DMS79 (cell line): ENCODE measurements at places on chromosomes 5 and 9.

- DNase-seq = no peak
Observed at GRCh38 chr5:127079994-127080491, 6.7 kb upstream of the C5orf63 start.

DNA sequence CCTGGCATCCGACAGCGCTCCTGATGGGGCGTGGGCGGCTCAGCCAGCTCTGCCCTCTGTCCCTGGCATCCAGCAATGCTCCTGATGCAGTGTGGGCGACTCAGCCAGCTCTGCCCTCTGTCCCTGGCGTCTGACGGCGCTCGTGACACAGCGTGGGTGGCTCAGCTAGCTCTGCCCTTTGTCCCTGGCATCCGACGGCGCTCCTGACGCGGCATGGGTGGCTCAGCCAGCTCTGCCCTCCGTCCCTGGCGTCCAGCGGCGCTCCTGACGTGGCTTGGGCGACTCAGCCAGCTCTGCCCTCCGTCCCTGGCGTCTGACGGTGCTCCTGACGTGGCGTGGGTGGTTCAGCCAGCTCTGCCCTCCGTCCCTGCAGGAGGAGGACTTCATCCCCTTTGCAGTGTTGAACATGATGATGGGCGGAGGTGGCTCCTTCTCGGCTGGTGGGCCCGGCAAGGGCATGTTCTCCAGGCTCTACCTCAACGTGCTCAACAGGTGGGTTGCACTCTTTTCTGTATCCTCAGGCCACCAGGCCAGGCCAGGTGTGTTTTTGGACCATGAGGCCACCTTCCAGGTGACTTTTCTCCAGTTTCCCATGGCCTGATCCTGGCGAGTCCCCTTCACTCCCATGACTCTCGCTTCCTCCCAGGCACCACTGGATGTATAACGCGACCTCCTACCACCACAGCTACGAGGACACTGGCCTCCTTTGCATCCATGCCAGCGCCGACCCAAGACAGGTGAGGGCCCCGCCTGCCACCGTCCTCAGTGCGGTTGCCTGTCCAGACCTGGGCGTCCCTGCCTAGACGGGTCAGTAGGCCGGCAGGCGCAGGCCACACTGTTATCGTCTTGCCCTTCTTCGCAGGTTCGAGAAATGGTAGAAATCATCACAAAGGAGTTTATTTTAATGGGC lies 8.0 kb downstream of the PMPCA start:
- no peak for DNase-seq

DNA sequence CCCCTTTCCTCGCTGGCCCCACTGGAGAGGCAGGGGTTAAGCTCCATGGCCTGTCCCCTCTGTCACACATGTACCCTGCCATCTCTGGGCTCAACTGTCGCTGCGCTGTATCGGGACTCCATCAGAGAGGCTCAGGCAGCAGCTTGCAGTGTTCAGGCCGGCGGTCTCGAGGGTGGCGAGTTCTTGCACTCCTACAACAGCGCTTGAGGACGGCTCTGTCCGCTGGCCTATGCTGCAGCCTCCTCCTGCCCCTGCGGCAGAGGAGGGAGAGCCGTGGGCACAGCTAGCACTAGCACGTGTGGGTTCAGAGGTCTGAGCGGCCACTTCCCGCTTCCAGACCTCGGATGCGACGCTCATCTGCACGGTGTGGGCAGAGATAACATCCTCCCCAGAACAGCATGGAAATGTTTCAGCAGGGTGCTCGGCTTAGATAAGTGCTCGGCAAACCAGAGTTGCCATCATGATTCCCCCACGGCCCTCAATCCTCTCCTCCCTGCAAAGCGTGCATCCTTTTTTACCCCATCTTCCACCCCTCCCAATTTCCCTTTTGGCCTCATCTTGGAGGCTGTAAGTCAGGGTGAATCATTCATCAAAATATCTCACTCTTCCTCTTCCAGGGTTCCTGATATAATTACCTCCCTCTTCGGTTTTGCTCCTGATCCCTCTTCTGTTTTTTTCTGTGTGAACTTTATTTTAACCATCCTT lies 41.9 kb upstream of the FUBP3 start:
- no peak for DNase-seq

DNA sequence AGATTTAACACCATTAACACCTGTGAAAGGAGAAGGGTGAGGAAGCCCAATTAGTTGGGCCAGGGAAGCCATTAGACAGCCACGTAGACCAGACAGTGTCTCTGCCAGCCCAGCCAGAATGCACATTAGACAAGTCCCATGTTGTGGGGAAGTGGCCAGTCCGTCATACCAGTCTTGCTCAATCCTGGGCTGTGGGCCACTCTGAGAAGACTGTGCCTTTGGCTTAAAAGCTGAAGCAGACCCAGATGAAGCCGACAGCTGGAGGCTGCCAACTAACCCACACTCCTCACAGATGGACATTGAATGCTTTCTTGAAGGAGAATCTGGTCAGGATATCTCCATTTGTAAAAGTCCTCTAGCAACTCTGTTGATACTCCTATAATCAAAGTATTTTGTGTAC lies 128.5 kb downstream of the CHSY3 start:
- DNase-seq = no peak

DNA sequence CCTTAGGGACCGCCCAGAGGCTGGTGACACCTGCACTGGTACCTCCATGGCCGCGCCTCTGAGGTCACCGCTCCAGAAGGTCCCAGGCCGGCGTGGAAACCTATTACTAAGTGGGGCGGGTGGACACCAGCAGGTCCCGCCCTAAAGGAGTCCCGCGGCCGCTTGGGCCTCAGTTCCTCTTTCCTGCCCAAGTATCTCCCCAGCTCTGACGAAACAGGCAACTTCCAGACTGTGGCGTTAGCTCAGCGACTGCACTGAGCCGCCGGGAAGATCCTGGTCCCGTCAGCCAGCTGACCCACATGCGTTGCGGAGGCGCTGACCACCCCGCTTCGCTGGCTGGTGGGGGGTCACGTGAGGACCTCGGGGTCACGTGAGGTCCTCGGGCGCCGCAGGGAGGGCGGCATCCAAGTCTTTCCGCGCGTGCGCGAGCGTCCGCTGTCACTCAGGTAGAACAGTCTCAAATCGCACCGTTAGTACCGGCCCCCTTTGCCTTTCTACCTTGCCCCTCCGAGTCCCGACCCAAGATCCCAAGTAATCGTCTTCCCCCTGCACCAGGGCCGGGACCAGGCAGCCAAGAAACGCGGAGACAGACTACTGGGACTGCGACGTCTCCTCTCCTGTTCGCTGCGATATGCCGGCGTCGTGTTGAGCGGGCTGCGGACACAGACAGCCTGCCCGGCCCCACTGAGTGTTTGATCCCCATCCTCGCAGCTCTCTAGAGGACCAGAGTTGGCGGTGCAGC lies 53.7 kb upstream of the KDM4C start:
- peak; percentile 90 for DNase-seq

DNA sequence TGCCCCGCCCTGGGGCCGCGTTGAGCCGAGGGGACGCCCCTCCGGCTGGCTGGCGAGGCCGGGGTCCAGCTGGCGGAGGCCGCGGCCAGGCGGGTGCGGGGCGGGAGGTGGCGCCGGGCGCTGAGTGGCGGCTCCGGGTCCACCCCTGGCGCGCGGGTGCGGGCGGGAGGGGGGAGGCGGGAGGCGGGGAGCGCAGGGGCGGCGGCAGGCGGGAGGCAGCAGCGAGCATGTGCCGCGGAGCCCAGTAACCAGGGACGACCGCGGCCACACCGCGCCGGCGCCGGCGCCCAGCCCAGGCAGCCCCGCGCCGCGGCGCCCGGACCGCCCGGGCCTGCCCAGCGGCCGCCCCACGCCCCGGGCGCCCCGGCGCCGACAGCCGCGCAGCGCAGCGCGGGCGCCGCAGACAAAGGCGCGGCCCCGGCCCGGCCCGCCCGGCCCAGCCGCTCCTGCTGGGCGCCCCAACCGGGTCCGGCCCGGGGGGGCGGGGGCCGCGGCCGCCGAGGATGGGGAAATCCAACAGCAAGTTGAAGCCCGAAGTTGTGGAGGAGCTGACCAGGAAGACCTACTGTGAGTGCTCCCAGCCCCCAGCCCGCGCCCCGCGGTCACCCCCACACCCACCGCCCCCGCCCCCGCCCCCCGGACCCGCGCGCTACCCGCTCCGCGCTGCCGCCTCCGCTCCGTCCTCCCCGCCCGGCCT lies at the start of gene NCS1:
Gene NCS1 (plus strand): TSS at position 244 of the 697 bp plus-strand sequence. CDS start 260 bp downstream, at position 504.
- DNase-seq = no peak

DNA sequence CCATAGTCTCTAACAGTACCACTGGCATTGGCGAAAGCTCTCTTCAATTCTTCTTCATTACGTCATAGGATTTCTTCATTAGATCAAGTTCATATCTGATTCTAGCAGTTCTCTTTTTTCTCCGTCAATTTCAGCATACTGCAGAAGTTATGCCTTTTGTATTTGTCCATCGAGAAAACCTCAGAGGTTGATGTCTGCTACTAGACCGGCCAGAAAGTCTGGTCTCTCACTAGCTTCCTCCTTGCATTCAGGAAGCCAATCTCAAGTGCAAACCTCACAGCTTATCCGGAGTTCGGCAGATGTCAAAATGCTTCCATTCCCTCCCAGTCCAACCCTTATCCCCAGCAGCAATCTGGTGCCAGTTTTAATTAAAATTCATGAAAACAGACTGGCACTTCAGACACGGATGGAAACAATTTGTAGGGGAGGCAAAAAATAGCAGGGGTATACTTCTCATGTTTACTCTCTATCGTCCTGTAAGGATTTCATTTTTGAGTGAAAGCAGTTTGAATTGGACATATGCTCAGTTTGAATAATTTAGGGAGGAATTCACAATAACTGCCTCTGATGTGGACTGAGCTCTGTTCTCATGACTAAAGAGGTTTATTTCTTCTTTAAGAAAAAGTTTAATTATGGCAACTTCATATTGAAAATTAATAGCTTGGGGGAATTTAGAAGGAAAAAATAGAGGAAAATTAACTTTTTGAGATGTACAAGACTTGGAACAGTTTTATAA lies 56.4 kb upstream of the TMC1 start:
- no peak for DNase-seq

DNA sequence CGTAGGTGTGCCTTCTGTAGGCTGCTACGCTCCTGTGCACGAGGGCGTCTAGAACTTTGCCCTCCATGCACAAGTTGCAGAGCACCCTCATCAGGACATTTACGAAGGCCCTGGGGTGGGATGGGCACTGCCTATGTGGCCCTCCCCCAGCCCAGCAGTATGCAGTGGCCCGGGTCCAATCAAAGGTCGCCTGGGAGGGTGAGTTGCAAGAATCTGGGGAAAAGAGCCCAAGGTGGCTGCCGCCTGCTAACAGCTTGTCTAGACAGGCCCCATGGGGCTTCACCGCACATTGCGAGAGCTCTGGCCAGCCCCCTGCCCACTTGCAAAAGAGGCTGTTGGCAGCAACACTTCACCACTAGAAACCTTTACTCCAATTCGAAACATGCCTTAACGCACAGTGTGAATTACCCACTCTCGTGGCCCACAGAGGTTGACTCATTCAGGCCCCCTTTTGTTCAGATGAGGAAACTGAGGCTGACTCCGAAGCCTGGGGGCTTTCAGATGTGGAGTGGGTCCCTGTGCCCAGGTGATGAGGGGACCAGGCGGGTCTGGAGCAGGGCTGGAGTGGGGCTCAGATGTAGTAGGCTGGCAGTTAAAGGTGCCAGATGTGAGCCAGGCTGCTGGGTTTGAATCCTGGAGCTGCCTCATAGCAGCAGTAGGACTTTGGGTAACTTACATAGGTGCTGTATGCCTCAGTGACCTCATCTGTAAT lies 31.8 kb upstream of the IL17B start:
- DNase-seq = no peak

- no peak for DNase-seq
Observed at GRCh38 chr5:132749506-132749905, 2.3 kb downstream of the CCNI2 start.

DNA sequence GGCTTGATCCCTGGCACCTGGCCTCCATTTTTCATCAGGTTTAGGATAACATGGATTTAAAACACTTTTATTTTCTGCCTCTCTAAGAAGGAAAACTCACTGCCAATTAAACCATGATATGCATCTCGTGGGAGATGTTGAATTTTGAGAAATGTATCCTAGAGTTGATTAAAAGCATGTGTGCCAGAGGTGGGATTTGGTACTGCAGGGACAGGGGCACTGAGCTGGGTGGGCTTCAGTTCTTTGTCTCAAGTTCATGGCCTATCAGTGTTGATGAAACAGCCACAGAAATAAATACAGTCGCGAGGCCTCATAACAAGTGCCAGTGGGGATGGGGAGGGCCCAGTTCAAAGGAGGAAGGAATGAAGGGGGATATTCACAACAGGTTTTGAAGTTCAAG lies 34.9 kb downstream of the POLR1E start:
- no peak for DNase-seq

DNA sequence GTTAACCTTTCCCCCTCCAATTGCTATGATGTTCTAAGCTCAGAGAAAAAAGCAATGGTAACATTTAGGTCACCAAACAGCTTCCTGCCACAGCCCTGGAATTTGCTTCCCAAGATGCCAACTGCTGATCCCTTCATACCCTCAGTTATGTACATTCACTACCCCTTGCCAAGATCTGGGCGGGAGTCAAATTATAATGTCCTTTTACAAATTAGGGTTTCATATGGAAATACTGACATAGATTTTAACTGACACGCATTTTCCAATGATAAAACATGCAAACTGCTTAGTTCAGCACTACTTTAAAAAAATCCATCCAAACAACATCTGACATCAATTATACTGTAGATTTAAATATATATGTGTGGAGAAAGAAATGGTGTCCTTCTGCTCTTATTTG lies 5.0 kb downstream of the LOX start:
- DNase-seq = no peak

- no peak for DNase-seq
Observed at GRCh38 chr5:76813982-76814562, 4.8 kb upstream of the F2RL1 start.

- DNase-seq = no peak
Observed at GRCh38 chr5:24365406-24365805, 279.4 kb downstream of the CDH10 start.
